ENCODE measurements at places on chromosomes 2 and 18. TPM values are rescaled to one million over a fixed set of nuclear protein-coding genes. Genes with fewer than 3 reads are reported as not detected.

- no peak for DNase-seq
Observed at GRCh38 chr2:12847694-12848575, 131.2 kb downstream of the TRIB2 start.

GRCh38 chr18:2089396-2089795 is 481.9 kb downstream of the METTL4 start:
- DNase-seq, result no peak

The PRLH gene
- not detected for total RNA-seq

The G6PC2 gene
- total RNA-seq, result not detected

The MC5R gene
- total RNA-seq, result not detected

All from B cell (primary cell).